Activated CD4-positive, alpha-beta T cell treated with anti-CD3 and anti-CD28 coated beads for 36 hours (primary cell): ENCODE measurements at places on chromosomes 5 and 9. TPM values are rescaled to one million over a fixed set of nuclear protein-coding genes. Genes with fewer than 3 reads are reported as not detected.

DNA sequence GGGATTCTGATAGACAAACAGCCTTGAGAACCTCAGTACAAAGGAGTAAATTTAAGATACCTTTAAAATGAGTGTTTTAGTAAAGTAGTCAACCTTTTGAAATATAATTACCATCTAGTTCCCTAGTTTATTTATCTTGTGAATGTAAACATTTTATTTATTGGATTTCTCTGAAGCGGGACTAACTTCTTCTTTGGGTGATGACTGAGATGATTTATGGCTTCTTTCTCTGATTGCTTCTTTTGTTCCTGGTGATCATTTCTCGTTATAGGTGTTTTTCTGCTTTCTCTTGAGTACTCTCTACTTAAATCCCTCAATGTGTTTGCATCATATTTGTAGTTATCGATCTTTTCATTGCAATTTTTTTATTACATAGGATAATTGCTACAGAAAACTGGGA, 33.2 kb downstream of the PRDM6 start:
- no peak for DNase-seq

DNA sequence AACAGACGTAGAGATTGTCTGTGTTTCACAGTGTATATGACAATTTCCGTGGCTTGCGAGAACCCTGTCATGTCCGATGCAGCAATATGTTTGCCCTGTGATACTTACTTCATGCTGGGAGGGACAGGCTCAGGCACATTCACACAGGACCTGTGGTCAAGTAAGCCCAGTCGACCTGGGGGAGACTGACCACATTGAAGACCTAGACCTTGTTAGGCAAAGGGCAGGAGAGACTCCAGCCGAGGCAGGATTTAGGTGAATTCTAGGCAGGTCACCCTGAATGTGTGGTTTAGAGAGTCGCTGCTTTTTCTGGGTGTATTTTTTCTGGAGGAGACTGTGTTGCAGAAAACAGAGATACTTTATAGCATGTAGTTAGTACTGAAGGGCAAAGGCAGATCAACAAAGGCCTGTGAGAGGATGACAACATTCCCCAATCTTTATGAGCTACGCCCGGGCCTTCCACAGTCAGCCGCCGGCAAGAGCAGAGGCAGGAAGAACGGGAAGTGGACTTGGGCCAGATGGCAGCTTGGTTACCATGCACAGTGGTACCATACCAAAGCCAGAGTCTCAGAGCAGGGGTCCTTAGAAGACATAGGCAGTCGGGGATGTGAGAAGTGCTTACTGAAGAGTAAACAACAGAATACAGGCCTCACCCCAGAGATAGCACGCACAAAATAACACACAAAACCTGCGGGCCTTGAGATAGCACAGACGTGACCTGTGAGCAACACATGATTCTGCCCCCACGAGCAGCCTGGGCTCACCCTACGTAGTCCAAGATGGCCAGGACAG, 220.7 kb downstream of the CACNA1B start:
- no peak for DNase-seq

Gene LEAP2
- 2.5 TPM for total RNA-seq

Gene ANXA1
- 30.9 TPM for total RNA-seq

Gene CXCL14
- not detected for total RNA-seq

GRCh38 chr9:75712700-75713099, 177.8 kb upstream of the PCSK5 start:
- DNase-seq, result no peak

DNA sequence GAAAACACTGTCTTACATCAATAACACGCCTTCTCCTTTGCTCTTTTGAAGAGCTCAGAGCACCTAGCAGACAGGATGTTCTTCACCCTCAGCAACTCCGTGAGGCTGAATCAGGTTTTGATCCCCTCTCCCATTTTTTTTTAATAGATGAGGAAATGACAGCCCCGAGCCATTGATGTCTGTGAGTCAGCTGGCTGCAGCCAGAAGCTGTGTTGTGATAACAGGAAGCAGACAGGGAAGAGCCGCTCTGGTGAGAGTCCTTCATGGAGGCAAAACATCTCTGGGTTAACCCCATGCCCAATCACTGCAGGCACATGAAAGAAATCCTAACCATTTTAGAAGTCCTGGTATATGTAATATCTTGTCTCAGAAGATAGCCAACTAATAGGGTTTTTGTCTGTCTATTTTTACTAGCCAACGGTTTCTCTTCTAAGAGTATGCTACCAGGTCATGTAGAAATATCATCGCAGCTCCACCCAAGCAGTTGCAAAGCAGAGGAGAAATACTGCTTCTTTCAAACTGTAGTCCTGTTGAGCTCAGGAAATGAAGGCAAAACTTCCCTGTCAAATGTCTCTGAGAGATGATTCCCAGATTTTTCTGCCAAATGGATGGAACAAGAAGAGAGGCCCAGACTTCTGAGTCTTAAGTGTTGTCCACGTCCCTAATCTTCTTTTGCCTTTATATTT, 568.9 kb downstream of the CCDC171 start:
- no peak for DNase-seq

DNA sequence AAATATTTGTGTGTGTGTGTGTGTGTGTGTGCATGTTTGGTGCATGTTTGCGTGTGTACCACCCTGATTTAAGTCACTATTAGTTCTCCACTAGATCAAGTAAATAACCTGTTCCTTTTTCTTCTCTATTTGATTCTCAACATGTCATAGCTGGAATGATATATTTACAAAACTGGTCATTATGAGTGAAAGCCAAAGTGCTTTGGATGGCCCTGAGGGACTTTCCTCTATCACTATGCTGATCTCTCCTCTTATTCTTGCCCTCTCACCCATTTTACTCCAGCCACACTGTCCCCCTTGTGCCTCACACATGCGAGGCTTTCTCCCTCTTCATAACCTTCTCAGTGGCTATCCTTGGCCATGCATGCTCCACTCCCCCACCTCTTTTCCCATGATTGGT, 144.6 kb upstream of the NMUR2 start:
- DNase-seq, result no peak

DNA sequence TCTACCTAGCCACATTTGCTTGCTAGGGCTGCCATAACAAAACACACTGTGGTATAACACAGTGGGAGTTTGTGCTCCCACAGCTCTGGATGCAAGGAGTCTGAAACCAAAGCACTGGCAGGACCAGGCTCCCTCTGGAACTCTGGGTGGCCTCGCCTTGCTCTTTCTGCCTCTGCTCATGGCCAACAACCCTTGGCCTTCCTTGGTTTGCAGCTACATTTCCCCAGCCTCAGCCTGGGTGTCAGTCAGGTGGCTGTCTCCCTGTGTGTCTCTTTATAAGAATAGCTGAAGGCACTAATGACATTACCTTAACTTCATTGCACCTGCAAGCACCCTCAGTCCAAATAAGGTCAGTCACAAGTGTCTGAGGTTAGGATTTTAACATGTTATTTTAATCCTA, 101.0 kb upstream of the IRX2 start:
- no peak for DNase-seq

- DNase-seq, result no peak
These were observed 8.1 kb downstream of the TAL2 start for GRCh38 chr9:105670315-105670714.

Gene SETX
- total RNA-seq, result 38.1 TPM

DNA sequence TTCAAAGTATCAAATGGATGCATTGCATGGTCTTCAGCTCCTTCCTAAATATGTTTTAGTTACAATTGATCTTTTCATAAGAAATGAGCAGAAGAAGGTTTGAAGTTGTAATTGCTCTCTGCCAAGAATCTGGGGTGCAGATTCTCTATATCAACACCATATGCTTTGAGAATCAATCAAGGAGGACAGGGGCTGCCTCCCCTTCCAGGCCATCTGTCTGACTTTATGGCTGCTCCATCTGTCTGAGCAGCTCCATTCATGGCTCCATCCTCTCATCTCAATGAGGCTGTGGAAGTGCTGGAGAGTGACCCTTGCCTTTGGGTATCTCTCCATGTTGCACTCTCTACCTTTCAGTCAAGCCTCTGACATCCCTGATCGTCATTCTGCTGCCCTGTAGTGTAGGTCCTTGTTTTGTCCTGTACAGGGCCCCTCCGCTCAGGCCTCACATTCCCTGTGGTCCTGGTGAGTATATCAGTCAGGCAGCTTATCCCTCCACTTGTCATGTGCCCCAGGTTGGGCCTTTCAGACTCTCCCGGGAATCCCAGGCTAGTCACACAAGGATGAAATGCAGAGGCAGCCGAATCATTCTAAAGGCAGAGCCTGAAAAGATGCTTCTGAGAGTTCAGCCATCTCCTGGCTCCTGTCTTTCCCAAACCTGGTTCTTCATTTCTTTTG, 14.0 kb upstream of the SV2C start:
- DNase-seq, result no peak

- DNase-seq, result no peak
These were observed 463.9 kb upstream of the CDH9 start for GRCh38 chr5:27502236-27502635.

Gene NPDC1
- total RNA-seq, result 21.0 TPM

DNA sequence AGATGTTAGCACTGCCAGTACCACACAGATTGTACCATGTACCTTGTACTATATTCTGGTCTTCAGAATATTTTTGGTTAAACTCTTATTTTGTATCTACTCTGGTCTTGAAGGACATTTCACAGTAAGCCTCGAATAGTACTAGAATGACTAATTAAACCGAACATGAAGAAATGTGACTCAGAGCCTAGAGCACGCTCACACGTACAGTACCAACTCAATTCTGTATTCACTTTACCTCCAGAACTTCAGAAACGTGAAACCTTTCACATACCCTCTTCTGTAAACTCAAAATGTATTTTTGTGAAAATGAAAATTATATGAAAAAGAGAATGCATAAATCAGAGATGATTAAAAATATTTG, 112.8 kb downstream of the MVB12B start:
- DNase-seq, result peak; percentile 32

DNA sequence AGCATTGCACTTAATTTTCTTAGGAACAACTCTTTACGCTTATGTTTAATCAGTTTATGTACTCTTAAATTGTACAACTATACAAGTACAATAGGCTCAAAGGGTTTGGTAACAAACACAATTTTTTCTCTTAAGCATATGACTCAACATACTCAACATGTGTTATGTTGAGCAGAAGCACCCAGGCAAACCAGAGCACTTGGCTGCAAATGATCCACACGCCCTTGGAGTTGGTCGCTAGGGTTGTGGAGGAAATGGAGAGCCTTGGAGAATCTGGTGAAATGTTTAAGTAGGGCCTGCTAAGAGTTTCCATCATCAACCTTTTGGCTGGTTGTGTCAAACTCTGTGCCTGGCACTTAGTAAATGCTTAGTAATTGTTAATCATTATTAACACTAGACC, 25.1 kb upstream of the MIER3 start:
- DNase-seq, result no peak

GRCh38 chr5:135245521-135246499, 153.2 kb downstream of the MACROH2A1 start:
- DNase-seq, result no peak

GRCh38 chr9:9565700-9566099, 1047.1 kb downstream of the PTPRD start:
- DNase-seq, result no peak

Gene ANKRD34B
- 0.07 TPM for total RNA-seq

DNA sequence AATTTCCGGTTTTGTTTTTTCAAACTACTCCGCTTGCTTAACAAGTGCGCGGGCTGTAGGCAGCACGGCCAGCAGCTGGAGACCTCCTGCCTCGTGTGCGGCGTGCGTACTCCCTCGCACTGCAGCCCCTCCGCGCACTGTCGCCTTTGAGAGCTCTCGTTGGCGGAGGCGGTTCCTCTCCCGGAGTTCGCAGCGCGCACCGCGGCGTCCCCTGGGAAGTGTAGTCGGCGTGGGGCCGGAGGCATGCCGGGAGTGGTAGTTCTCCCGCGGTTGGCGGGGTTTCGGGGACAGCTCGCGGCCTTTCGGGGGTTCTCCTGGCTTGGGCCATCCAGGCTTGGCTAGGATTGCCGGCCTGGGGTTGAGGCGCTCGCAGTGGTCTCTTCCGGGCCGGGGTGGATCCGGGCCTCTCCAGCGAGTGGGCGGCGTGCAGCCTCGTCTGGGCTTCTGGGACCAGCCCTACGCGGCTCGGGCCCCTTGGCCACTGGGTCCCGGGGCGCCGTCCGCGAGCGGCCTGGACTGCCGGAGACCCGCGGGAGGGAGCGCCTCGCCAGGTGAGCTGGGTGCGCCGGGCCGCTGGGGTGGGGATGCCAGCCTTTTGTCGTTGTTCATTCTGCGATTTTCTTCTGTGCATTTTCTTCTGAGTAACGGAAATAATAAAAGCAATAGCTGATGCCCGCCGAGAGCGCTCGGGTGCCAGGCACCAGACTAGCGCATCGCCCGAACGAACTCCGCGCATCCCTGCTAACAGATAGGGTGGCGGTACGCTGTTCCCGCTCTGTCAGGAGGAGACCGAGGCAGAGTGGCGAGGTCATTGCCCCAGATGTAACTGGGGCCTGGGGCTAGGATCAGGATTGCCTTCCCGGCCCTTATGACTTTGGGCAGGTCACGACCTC, at the start of gene ZNF354C:
Gene ZNF354C, plus strand, starts transcription at position 258 of the 893 bp plus-strand sequence. CDS start 1,696 bp downstream, outside the sequence.
- peak; percentile 93 for DNase-seq

Gene CNTFR
- not detected for total RNA-seq

- no peak for DNase-seq
These were observed 44.0 kb downstream of the TMOD1 start for GRCh38 chr9:97545486-97545885.

DNA sequence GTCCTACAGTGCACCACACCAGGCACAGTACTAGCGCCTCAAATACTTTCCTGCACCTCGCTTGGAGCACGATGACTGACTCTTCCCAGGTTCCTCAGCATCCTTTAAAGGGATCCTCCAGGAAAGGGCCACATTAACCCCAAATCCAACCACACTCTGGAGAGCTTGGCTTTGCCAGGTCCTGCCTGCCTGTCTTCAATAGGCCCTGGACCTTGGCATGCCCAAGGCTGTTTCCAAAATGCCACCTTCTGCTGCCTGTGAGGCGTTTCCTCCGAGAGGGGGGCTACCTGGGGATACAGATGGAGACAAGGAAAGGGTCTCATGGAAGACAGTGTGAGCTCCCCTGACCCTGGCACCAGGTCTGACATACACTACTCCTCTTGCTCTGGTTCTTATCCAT, 169.9 kb downstream of the DAB2IP start:
- no peak for DNase-seq

DNA sequence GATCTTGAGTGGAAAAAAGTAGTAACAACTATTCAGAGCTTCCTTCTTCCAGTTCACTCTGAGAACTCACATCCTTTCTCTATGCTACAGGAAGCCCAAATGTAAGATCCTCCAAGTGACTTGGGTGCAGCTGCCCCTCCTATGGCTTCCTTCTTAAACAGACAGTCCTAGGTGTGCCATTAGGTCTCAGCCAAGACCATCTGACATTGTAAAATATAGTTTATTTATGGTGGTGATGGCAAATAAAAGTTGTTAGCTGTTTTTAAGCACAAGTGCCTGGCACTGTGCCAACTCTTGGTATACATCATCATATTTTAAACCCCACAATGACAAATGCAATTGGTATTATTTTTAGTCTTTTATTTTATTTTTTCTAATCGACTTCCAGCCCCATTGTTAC, 58.1 kb downstream of the TMEM252 start:
- DNase-seq, result no peak

Gene CORO2A
- total RNA-seq, result 9.7 TPM

DNA sequence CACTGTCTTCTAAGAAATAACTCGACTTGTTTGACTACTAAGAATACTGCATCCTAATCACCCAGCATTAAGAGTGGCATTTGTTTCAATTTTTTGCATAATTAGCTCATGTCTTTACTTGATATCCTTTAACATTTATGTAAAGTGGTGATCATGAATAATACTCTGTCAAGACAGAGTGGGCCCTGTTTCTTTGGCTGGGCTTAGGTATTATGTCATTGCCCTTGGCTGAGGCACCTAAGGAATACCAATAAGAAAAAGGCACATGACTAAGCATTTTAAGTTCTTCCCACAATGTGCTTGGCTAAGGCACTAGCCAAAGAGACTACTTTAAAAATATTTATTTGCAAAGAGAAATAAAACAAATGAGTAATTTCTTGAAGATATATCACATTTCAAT, 308.1 kb downstream of the CTNND2 start:
- DNase-seq, result no peak

Gene ASS1
- 9.3 TPM for total RNA-seq

Gene PCDHGB3
- not detected for total RNA-seq
